NB4 (cell line): ENCODE measurements at places on chromosomes 3 and 15.

DNA sequence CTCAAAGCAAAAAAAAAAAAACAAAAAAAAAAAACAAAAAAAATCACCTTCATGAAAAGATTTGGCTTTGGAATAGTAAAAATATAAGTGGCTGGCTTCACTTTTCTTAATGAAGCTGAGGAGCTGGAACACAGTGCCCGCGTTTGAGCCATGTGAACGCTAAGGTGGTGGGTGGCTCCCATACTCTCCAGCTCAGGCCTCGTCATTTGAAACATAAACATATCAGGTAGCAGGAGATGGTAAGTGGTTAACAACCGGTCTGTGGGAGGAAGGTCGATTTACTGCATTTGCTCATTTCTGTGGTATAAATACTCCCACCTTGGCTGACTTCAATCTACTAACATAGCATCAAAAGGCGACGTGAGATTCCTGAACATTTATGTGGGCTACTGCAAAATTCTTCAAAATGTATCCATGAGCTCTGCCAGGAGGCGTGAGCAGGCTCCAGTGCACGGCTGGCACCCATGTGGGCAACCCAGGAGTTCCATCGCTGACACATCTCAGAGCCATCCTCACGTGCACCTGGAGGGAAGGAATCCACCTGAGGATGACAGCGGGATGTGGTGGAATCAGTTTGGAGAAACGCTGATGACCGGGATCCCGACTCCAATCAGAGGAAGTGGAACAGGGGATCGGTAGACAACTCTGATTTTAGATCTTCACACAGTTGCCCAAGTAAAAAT lies 157.6 kb downstream of the ATP10A start:
- DNase-seq, result no peak

DNA sequence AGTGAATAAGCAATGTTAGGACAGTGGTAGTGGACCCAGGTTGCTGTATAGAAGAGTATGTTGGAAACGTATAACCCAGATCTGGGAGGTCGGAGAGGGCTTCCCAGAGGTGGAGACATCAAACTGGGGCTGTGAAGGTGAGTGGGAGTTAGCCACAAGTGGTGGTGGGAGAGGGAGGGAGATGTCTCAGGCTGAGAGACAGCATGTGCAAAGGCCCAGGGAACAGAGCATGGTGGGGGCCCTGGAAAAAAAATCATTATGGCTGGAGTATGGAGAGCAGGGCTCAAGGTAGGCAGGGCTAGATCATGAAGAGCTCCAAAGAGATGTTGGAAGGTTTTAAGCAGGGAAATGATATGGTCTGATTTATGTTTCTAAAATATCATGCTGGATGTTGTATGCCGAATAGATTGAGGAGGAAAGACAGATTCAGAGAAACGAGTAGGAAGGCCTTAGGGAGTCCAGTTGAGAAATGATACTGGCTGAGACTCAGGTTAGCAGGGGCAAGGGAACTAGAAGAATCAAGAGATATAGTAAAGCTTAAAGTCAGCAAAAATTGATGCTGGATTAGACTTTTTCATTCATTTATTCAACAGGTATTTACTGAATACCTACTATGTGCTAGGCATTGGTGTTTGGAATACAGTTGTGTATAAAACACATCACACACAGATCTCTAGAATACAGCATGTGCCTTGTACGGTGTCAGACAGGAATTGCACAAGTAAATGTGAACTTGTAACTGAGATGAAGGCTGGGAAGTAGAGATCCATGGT lies 17.0 kb downstream of the ITPR1 start:
- no peak for DNase-seq

DNA sequence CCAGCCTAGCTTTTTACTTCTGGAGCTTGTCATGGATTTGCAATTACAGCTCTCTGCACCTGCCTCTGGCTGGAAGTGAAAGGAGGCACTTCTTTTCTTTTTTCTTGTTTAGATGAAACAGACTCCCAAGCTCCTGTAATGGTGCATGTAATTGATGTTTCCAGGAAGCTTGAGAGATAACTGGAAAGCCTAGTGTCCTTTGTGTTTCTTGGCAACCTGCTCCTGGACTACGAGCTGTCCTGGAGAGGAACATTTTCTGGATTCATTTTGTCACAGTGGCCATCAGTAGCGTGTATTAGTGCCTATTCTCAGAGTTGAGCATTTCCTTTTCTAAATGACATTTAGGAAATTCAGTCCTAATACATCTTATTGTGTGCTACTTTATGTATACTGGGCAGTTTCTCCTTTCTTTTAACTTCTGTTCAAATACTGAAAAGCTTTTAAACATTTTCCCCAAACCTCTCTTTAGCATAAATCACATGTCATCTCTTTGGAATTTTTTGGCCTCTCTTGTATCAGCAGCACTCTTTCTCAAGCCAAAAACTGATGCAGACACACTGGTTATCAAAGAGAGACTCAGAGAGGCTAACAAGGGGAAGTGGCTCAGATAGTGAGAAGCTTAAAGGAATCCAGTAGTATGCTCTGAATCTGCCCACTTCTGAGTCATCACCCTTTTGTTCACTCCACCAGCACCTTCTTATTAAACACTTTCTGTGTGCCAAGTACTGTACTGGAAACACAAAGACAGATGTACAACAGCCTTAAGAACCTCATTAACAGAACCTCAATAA lies 62.6 kb upstream of the SLC2A2 start:
- peak; percentile 43 for DNase-seq

- DNase-seq, result no peak
Observed at GRCh38 chr3:176074096-176074495, 1123.2 kb downstream of the TBL1XR1 start.

DNA sequence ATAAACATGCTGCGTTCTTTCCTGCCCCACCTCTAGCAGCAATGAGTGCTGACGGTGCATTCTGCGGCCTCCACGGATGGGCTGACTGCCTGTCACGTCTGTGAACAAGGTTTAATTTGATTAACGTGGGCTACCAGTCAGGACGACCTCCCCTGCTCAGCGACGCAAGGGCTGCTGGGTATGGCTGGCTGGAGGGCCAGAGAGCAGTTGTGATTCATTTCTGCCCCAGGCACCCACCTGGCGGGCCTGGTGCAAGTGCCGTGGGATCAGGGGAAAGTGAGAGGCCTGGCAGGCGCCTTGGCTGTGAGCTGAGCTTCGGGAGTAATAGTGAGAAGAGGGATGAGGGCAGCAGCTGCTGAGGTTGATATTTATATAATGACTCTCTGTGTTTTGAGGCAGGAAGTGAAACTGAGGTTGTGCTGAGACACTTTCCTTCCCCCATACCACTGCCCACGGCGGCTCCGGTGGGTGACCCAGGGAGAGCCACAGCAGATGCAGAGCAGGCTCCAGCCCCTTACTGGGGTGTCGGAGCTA lies 190.4 kb upstream of the BCL6 start:
- DNase-seq, result peak; percentile 34

DNA sequence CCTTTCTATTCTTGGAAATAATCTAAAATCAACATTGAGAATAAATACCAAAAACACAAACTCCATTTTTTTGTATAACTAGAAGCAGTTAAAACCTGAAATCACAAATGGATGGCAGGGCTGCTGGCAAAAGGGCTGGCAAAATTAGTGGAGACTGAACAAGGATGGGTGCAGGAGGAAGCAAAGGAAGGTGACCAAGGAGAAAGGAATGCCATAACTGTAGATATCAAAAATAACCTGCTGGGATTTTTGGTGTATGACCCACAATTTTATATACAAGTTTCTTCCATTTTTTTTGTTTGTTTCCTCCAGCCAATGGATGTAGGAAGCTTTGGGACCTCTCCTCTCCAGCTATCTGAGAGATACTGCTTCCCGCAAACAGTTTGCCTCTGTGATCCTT lies 12.7 kb downstream of the CFAP44 start:
- DNase-seq, result no peak

DNA sequence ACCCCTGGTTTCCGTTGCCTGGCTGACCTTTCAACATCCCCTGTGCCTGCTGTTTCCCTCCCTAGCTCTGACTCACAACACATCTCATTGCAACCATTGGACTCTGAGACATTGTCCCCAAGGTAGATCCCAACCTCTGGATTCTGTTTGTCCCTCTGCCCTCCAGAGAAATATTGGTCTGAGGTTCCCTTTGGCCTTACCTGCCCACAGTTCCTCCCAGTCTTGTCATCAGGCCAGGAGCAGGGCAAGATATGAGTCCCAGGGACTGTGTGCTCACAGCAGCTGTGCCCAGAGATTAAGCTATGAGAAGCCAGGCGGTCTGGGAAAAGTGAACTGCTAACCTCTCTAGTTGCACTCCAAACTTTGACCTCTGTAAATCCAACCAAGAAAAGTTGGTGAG lies 168.2 kb upstream of the NR2F2 start:
- no peak for DNase-seq

DNA sequence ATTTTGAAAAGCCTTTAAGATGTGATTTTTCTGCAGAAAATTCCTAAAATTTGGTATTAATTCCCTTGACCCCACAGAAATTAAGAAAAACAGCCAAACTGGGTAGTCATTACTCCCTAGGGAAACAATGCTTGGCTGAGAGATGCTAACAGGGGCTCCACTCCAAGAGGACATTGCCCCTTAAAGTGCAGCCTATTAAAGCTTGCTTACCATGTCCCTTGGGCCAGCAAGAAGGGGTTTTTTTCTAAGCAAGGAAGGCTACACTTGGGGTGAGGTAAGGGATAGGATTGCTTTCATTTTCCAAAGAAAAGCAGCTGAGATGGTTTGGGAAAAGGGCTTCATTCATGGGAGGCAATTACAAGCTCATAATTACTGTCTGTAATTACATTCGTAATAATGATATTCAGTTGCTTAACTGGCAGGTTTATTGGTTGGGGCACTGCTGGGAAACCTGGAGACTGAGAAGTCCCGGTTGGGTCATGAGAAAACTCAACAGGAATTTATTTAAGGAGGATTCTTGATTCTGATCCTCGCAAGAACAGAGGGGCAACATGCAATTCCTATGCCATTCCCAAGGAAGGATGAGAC lies 247.5 kb downstream of the NR1D2 start:
- no peak for DNase-seq

GRCh38 chr3:119494597-119494996 lies 3.8 kb upstream of the TIMMDC1 start:
- DNase-seq, result no peak

GRCh38 chr15:38612159-38612863 lies 47.7 kb upstream of the RASGRP1 start:
- DNase-seq, result no peak

DNA sequence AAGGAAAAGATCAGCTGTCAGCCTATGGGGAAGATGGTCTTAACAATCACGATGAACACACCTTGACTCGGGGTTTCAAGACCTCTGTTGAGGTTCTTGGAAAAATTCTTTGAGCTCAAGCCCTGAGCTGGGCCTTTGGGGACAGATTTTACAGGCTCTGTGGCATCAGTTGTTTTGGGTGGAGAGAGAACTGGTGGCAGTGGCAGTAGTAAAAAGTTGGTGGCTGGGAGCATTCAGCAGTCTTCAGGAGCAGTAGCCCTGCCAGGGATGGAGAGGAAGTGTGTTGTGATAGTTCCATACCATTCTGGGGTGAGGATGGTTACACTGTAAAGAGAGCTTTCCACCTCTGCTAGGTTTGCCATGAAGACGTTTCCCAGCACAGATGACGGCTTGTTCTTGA lies 4.9 kb upstream of the KY start:
- no peak for DNase-seq

GRCh38 chr15:98671060-98672008 lies 23.0 kb downstream of the IGF1R start:
- no peak for DNase-seq

- DNase-seq, result no peak
Observed at GRCh38 chr3:154182975-154183374, 61.8 kb downstream of the ARHGEF26 start.

DNA sequence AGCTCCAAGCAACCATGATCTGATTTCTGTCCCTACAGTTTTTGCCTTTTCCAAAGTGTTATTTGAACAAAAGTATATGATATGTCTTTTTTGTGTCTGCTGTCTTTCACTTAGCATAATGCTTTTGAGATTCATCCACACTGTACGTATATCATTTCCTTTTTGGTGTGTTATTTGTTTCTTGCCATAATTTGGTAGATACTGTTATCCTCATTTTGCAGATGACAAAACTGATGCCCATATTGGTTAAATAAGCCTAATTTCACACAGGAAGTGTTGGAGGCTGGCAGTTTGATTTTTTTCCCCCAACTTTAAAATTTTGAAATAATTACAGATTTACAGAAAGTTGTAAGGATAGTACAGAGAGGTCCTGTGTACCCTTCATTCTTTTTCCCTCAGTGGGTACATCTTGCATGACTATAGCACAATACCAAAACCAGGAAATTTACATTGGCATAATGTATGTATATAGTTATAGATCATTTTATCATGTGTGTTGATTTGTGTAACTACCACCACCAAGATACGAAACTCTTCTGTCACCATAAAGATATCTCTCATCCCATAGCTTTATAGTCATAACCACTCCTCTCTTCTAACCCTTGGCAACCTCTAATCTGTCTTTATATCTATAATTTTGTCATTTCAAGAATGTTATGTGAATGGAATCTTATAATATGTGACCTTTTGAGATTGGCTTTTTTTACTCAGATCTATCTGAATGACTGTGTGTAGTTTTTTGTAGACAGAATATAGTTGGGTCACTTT lies 55.6 kb downstream of the RASA2 start:
- DNase-seq, result no peak

GRCh38 chr3:135771760-135772159 lies 193.8 kb upstream of the PPP2R3A start:
- DNase-seq, result no peak

- no peak for DNase-seq
Observed at GRCh38 chr3:161989012-161989411, 492.4 kb downstream of the OTOL1 start.

DNA sequence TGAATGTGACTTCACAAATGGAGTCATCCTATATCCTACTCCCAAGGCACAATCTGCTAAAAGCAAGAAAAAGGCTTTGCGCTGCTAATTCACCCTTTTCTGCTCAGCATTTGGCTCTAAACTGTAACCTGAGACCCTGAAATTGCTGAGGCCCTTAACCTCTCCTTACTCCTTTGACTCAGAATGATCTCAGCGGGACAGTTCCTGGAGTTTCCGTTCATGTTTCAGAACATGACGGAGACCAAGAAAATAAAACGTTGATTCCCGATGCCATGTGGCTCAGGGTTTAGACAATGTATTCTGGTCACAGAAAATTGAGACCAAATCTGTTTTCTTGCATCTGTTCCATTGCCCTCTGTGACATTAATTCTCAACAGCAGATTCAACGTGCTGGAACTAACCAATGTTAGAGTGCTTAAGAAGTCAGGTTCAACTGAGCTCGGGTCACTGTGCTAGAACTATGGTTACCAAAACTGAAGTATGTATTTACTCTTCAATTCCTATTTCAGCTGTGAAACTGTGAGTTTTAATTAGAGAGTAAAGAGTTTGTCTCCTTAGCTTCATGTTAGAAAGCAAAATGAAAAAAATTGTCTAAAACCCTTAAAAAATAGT lies 45.4 kb upstream of the TMC3 start:
- DNase-seq, result no peak

DNA sequence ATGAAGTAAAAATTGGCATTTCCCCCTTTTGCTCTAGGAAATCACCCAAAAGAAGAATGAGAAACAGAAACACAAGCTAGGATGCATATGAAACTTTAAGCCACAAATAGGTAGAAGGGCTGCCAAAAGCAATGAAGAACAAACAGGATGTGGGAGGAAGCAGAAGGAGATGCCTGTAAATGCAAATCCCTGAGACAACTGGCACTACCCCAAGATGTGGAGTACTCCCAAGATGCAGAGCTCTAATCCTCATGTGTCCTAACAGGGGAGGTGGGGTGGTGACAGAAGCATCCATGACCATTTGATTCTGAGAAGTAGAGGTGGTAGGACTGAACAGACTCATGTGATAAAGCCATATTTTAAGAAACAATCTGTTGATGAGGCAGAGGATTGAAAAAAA lies 31.9 kb upstream of the ZNF280D start:
- DNase-seq, result no peak

- DNase-seq, result no peak
Observed at GRCh38 chr15:90496791-90497190, 32.9 kb upstream of the CRTC3 start.
